Right atrium auricular region (tissue), 2 donors: ENCODE measurements at places on chromosomes 4 and X.

DNA sequence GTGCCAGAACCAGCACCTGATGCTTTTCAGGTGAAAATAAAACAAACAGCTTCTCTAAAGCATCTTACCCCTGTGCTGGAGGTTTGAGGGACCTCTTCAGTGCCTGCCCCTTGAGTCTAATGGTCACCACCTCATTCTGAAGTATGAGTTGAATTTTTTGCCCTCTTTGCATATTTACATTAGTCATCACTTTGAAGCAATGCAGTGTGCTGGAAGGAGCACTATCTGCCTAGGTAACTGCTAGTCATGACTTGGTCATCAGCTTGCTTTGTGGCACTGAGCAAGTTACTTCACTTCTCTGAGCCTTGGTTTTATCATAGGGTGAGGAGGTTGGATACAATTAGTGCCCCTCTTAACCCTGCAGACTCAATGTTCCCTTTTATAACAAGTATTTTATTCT, 44.9 kb downstream of the SPATA18 start:
- no peak overlapping the region for H3K4me3 ChIP-seq
- no peaks in the 10 kb centered on the region for H3K4me1 ChIP-seq
- no peaks in the 10 kb centered on the region for H3K27me3 ChIP-seq

DNA sequence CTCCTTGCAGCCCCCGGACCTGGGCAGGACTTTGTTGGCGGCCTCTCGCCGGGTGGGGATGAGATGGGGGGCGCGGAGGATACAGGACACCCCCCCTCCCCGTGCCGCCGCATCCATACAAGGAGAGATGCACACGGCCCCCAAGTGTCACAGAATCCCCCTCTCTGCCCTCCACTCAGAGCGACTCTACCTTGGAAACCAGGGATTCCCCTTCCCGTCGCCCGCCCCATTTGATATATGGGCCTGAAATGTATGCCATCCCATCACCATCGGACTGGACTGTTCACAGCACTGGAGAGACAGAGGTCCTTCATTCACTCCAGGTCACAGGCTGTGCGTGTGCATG, 426 bp downstream of the PORCN start:
- H3K27ac ChIP-seq = peak overlapping the region; percentile 83
- no peaks in the 10 kb centered on the region for H3K27me3 ChIP-seq
- H3K36me3 ChIP-seq = no peaks in the 10 kb centered on the region
- peak overlapping the region; percentile 60 for H3K4me3 ChIP-seq
- H3K4me1 ChIP-seq = peaks cover 9% of the 10 kb centered on the region

DNA sequence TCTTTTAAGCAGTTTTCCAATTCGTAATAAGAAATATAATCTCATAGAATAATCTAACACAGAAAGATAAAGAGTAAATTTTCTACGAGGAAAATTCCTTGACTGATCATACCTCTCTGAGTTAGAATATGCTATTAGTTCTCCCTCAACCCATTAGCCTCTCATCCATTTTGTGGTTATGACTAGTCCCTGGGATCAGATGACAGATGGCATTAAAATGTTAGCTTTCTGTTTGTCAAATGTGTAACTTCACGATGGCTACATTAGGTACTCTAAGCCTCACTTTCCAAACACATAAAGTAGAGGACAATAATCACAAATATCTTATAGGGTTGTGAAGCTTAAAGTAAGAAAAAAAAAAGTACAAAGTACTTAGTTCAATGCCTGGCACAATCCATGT, 112.2 kb downstream of the ZAR1 start:
- H3K27me3 ChIP-seq = no peaks in the 10 kb centered on the region
- no peak for DNase-seq
- H3K27ac ChIP-seq = no peak overlapping the region
- no peak overlapping the region for H3K4me3 ChIP-seq
- no peaks in the 10 kb centered on the region for H3K36me3 ChIP-seq
- no peaks in the 10 kb centered on the region for H3K4me1 ChIP-seq

DNA sequence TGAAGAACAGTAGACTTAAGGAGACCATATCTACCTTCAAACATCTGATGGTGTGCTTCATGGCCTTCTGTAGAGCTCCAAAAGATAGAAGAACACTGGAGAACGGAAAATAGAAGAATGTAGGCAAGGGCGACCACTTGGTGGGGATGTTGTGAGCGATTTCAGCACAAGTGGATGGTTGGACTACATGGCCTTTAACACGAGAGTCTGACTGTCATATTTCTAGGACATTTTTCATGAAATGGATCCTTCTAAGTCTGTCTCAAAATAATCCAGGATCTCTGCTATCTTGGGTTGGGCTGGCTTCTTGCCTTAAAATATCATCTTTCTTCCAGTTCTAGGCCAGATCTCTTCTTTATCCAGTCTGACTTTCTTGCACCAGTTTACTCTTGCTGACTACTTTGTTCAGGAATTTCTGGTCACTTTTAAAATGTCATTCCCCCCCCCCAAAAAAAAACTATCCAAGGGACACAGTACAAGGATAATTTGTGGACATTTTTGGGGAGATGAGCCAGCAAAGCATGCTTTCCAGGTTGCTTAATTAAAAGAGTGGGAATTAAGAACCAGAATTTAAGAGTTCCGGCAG, 1.2 kb upstream of the MID1IP1 start:
- no peak for DNase-seq
- no peak overlapping the region for H3K27ac ChIP-seq
- H3K4me1 ChIP-seq = peaks cover 7% of the 10 kb centered on the region
- no peaks in the 10 kb centered on the region for H3K36me3 ChIP-seq
- no peaks in the 10 kb centered on the region for H3K27me3 ChIP-seq

DNA sequence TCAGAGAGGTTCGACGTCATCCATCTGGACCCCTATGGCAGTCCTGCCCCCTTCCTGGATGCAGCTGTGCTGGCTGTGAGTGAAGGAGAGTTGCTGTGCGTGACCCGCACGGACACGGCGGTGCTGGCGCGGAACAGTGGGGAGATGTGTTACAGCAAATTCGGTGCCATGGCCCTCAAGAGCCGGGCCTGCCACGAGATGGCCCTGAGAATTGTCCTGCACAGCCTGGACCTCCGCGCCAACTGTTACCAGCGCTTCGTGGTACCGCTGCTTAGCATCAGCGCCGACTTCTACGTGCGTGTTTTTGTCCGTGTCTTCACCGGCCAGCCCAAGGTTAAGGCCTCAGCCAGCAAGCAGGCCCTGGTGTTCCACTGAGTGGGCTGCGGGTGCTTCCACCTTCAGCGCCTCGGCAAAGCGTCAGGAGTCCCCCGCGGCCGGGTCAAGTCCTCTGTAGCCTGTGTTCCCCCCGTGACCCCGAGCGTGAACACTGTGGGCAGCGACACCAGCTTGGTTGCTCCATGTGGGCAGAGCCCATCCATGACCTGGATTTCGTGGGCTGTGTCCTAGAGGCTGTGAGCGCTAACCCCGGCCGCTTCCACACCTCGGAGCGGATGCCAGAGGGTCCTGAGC, 186.7 kb upstream of the SLITRK2 start:
- no peaks in the 10 kb centered on the region for H3K36me3 ChIP-seq
- H3K4me1 ChIP-seq = no peaks in the 10 kb centered on the region
- no peak overlapping the region for H3K27ac ChIP-seq
- no peak for DNase-seq

- DNase-seq = no peak
- no peak overlapping the region for H3K4me3 ChIP-seq
- no peak overlapping the region for H3K27ac ChIP-seq
Measured at GRCh38 chr4:183384516-183384915, 59.9 kb upstream of the CDKN2AIP start.

DNA sequence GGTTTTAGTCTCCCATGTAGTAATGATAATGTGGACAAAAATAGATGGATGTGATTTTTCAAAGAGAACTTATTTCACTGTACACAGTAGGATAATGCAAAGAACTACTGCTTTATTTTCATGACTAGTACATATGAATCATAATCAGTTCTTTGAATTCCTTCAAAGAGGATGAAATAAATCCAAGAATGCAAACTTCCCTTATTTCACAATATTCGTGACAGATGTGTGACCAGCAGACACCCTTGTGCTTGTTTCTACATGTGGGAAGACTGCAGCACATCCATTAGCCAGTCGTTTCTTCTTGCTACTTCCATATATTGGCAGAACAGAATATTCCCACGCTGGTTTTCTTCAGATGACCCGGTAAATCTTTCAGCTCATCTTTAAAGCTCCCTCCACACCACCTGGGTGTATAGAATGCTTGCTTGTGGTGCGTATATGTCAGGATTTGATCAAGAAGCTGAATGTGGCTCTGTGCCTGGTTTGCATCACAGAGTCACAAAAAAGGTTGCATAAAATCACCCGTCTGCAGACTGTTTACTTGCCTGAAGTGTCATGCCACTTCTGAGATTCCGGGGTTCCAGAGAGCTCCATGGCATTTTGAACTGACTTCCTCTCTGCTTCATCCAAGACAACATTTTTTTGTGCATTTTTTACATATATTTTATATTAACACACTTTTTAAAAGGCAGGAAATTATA, 47.7 kb upstream of the FAT4 start:
- no peaks in the 10 kb centered on the region for H3K36me3 ChIP-seq
- H3K27ac ChIP-seq = no peak overlapping the region
- no peak overlapping the region for H3K4me3 ChIP-seq
- H3K27me3 ChIP-seq = no peaks in the 10 kb centered on the region

GRCh38 chrX:136130931-136131833, 16.2 kb upstream of the FHL1 start:
- H3K27me3 ChIP-seq = no peaks in the 10 kb centered on the region
- no peak for DNase-seq
- no peaks in the 10 kb centered on the region for H3K36me3 ChIP-seq
- no peak overlapping the region for H3K27ac ChIP-seq
- H3K4me3 ChIP-seq = no peak overlapping the region

DNA sequence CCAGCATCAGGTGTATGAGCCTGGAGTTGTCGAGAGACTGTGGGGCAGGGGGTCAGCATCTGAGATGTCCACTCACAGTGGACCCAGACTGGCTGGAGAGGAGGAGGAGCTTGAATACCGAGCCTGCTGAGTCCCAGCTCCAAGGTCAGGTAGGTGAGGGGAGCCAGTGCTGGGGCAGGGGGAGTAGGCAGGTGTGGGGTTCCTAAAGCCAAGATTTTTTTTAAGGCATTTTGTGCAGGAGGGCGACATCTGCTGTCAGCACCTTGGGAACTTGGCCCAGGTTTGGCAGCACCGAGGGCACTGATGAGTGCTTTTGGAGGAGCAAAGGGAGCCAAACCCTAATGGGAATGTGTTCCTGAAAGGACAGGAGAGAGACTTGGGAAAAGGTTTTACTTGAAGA, 64.2 kb upstream of the MSANTD1 start:
- no peak overlapping the region for H3K27ac ChIP-seq
- H3K36me3 ChIP-seq = peaks cover 54% of the 10 kb centered on the region
- H3K4me3 ChIP-seq = no peak overlapping the region
- DNase-seq = no peak
- H3K27me3 ChIP-seq = no peaks in the 10 kb centered on the region
- H3K4me1 ChIP-seq = no peaks in the 10 kb centered on the region

DNA sequence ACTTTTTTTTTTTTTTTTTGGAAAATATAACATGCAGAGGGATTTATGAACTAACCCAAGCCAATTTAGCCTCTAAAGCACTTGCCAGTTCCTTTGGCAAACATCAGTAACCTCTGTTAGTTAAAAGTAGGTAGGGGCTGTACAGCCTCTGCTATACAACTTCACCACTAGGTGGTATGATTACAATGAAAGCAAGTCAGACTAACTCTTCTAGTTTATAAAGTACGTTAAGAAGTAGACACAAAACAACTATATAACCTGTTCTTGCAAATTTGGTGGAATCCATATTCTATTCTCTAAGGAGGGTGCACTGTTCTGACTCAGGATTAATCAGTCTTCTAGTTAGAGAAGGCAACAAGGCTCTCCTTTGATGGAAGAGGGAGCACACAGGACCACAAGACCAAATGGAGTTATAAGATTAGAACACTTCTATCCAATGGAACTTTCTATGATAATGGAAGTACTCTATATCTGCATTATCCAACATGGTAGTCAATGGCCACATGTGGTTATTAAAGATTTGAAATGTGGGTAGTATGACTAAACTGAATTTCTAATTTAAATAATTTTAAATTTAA, 12.8 kb downstream of the AIMP1 start:
- no peaks in the 10 kb centered on the region for H3K4me1 ChIP-seq
- no peak overlapping the region for H3K4me3 ChIP-seq
- no peak overlapping the region for H3K27ac ChIP-seq

- H3K4me3 ChIP-seq = no peak overlapping the region
- DNase-seq = no peak
- no peak overlapping the region for H3K27ac ChIP-seq
- no peaks in the 10 kb centered on the region for H3K4me1 ChIP-seq
- H3K36me3 ChIP-seq = no peaks in the 10 kb centered on the region
Measured at GRCh38 chr4:102308032-102308799, 37.1 kb downstream of the SLC39A8 start.

GRCh38 chr4:178970433-178971140, 1528.3 kb upstream of the AGA start:
- no peaks in the 10 kb centered on the region for H3K4me1 ChIP-seq
- H3K36me3 ChIP-seq = no peaks in the 10 kb centered on the region
- H3K4me3 ChIP-seq = no peak overlapping the region
- no peaks in the 10 kb centered on the region for H3K27me3 ChIP-seq

GRCh38 chr4:57504139-57504538, 394.0 kb upstream of the IGFBP7 start:
- H3K27me3 ChIP-seq = no peaks in the 10 kb centered on the region
- H3K36me3 ChIP-seq = no peaks in the 10 kb centered on the region
- H3K27ac ChIP-seq = no peak overlapping the region

DNA sequence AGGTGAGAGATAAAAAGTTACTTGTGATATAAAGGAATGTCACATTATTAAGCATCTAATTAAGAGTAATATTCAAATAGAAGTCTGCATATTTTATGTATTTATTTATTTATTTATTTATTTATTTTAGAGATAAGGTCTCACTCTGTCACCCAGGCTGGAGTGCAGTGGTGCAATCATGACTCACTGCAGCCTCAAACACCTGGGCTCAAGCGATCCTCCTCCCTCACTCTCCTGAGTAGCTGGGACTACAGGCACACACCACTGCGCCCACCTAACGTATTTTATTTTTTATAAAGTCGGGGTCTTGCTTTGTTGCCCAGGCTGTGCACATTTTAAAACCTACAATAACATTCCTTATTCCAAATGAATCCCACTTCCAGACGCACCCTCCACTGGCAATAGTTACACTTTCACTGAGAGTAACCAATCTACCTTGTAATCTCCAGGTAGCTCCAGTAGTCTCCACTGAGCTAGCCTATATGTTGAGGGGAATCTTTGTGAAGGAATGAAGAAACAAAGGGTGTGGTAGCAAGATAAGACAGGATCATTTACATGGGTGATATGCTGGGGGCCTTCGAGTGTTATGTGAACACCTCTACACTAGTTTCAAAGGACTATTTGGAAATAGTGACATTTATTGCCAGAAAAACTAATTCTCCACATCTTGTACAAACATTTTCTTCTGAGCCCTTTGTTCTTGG, 11.9 kb downstream of the SH3D19 start:
- no peaks in the 10 kb centered on the region for H3K27me3 ChIP-seq
- no peak overlapping the region for H3K4me3 ChIP-seq
- H3K4me1 ChIP-seq = no peaks in the 10 kb centered on the region
- H3K27ac ChIP-seq = peak overlapping the region; percentile 93
- DNase-seq = no peak

DNA sequence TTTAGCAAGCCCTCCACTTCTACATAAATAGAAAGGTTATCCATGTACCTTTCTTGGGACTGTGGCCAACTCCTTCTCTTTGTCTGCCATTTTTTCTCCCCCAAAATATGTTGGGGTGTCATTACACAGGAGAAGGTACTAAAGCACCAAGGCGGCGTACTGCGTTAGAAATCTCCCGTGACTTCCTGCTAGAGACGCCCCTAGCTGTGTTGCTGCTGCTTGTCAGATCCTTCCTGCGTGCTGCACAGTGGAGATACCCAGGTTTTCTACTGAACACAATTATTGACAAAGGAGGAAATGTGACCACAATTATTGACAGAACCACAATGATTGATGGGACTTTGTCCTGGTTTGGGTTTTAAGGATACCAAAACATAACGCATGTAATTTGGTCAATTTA, 97.7 kb downstream of the EFHC2 start:
- DNase-seq = no peak
- no peaks in the 10 kb centered on the region for H3K4me1 ChIP-seq
